A549 treated with CORT108297 at 1 μM for 4 hours (cell line): ENCODE measurements at places on chromosomes 7 and 10. TPM values are rescaled to one million over a fixed set of nuclear protein-coding genes. Genes with fewer than 3 reads are reported as not detected.

The HMX3 gene
- 0.09 TPM in 1 of 5 replicates, not detected in the others for total RNA-seq

The EFCAB10 gene
- 2.4 to 3.7 TPM (median 3.0 TPM) in 5 replicates for total RNA-seq

The WNT16 gene
- not detected in 5 replicates for total RNA-seq

The GRM3 gene
- not detected in 5 replicates for total RNA-seq

The SEMA3A gene
- 3.9 to 6.7 TPM (median 5.6 TPM) in 5 replicates for total RNA-seq

The STAMBPL1 gene
- 30.9 to 35.2 TPM (median 33.8 TPM) in 5 replicates for total RNA-seq

The RBP3 gene
- not detected in 5 replicates for total RNA-seq

The CYP2C9 gene
- total RNA-seq = 0.03 to 0.14 TPM (median 0.06 TPM) in 3 of 5 replicates, not detected in the others

The AKR1D1 gene
- total RNA-seq = not detected in 5 replicates

The SVOPL gene
- total RNA-seq = 0.09 TPM in 1 of 5 replicates, not detected in the others

The RHEB gene
- total RNA-seq = 112 to 163 TPM (median 149 TPM) in 5 replicates

The EGR2 gene
- 0.27 to 0.53 TPM (median 0.38 TPM) in 5 replicates for total RNA-seq

The C7orf33 gene
- not detected in 5 replicates for total RNA-seq

The ZNF117 gene
- 0.16 to 0.28 TPM (median 0.20 TPM) in 5 replicates for total RNA-seq
